ENCODE measurements at places on chromosomes 12 and 14.
A peak's percentile ranks its signal among the peaks of the same experiment; 100 is the strongest.

GRCh38 chr14:73428353-73428824 lies 30.0 kb downstream of the NUMB start:
- DNase-seq, result no peak

DNA sequence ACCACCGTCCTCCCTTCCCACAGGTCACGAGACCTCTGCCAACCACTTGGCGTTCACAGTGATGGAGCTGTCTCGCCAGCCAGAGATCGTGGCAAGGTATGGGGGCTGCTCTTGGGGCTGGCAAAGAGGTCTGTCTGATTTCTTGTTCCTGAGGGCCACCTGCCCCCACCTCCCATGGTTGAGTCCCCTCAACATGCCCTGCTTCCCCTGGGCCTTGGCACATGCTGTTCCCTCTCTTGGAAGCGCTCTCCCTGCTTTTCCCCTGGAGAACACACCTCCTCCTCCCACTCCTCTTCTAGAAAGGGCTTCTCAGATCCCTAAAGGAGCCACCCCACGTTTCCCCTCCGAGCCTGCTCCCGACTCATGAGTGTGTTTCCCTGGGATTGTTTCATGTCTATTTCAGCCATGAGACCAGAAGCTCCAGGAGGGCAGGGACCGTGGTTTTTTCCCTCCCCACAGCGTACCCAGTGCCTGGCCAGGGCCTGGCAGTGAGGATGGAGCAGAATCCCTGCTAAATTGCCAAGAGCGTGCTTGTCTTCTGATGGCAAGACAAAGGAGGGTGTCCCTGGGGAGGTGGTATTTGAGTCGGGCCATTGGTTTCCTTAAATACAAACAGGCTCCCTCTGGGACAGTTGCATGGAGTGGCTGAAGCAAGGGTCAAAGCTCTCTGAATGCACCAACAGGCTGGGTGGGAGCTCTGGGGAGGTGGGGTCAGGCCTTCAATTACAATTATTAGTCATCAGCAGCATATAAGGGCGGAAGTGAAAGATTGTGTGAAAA lies 34.1 kb downstream of the CYP46A1 start:
- peak; percentile 3 for DNase-seq

DNA sequence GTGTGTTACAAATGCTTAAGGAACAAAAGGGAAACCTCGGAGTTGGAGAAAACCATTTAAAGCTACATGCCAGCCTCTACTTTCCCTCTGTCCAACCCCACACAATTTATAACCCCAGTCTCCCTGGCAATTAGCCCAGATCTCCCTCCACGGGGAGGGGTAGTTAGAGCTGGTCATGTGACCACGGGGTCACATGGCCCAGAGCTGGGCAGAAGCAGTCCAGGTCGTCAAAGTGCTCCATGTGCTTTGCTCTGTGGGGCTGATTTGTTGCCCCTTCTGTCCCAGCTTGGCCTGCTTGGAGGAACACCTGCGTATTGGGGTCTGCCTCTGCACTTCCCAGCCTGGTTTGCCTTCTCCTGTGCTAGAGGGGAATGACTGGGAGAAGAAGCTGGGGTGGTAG lies 219.1 kb downstream of the RBM19 start:
- DNase-seq, result no peak

DNA sequence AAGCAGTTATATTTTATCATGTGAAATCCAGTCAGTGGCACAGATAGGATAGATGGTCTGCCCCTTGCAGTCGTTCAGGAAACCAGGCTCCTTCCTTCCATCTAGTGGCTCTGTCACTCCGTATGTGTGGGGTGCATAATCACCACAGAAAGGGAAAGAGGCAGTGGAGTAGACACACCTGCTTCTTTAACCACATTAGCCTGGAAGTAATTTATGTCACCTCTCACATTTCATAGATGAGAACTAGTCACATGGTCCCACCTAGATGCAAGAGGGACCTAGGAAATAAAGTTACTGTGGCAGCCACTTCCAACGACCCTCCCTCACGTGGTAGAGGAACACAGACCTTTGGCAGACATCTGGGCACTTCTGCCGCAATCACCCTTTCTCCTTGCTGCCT lies 14.2 kb upstream of the RNU6-8 start:
- DNase-seq, result no peak

- DNase-seq, result no peak
These were observed 14.5 kb downstream of the R3HDM2 start for GRCh38 chr12:57416039-57416996.

- DNase-seq, result no peak
These were observed 55.3 kb downstream of the TNFAIP2 start for GRCh38 chr14:103178521-103178920.

GRCh38 chr12:50828886-50829285 lies 13.8 kb upstream of the TMPRSS12 start:
- no peak for DNase-seq

DNA sequence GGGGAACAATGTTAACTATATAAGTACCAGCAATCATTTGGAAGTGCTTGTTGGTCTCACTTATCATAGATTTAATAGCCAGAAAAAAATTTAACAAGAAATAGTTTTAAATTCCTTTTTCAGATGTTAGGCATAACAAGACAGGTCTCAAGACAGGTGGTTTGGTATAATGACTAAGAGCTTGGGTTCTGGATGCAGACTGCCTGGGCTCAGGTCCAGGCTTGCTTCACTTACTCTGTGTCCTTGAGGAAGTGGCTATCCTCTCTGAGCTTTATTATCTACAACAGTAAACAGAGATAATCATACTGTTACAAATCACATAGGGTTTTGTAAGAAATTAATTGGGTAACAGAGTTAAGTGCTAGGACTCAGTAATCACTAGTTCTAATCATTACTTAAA lies 338.0 kb upstream of the FLRT2 start:
- DNase-seq, result no peak

DNA sequence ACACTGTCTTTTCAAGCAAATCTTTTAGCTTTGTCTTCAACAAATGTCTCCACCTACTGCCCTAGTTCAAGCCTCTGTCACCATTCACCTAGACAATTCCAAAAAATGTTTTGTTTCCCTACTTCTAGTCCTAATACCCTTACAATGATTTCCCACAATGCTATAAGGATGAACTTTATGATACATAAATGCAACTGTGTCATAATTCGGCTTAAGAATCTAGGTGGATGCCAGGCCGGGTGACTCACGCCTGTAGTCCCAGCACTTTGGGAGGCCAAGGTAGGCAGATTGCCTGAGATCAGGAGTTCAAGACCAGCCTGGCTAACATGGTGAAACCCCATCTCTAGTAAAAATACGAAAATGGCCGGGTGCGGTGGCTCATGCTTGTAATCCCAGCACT lies 20.7 kb upstream of the CREBL2 start:
- DNase-seq, result no peak

DNA sequence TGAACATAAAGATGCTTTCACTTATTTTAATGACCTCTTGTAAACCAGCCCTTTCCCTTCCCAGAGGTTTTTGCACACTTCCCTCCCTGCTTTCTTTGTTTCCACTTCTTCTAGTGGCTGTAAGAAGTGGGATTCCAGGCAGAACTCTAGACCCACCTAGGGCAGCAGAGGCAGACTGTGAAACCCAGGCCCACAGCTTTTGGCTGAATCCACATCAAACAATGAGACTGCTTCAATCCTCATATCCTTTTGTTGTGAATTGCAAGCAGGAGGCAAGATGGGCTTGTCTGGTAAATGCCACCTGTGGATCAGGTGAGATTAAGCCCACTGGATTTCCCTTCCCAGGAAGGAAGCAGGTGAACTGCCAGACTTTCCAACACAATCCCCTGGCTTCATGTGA lies 12.8 kb downstream of the CCDC177 start:
- DNase-seq, result no peak

DNA sequence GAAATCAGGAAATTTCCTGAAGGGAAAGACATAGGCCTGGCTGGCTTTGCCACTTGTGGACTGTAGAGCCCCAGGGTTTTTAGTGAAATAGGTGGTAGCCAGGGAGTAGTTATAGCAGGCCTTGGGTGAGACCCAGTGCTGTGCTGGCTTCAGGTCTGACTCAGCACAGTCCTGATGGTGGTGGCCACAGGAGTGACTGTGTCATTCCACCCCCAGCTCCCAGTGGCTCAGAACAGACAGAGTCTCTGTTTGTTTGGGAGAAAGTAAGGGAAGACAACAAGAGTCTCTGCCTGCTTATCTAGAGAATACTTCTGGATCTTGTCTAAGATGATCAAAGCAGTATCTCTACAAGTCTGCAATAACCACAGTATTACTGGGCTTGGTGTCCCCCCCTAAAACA lies 27.5 kb upstream of the OR6J1 start:
- DNase-seq, result no peak

DNA sequence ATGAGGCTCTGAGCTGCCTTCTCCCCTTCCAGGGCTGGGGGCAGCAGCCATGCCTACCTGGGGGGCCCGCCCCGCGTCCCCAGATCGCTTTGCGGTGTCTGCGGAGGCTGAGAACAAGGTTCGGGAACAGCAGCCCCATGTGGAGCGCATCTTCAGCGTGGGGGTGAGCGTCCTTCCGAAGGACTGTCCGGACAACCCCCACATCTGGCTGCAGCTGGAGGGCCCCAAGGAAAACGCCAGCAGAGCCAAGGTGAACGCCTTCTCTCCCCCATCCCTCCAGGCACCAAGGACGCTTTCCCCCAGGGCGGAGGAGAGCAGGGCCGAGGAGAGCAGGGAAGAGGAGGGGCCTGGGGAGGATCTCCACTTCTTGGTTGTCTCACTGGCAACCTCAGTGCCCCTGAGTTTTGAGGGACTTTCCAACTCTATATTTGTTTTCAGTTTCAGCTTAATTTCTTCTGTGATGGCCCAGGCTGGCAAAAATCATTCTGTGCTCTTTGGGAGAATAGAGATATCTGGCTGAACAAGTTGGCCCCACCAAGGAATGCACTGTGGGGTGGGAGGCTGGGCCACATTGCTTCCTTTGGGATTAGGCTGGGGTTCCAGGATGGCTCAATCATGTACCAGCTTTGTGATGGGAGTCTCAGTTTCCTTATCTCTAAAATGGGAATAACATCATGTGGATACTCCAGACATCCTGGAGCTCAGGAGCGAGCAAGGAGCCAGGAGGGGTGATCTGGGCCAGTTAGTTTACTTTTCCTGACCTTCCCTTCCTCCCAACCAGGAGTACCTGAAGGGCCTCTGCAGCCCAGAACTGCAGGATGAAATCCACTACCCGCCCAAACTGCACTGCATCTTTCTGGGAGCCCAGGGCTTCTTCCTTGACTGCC lies 1.2 kb downstream of the KHNYN start:
- peak; percentile 39 for DNase-seq

- DNase-seq, result peak; percentile 64
These were observed at the start of gene ZBTB42 for GRCh38 chr14:104800771-104801519. Gene ZBTB42 (plus strand): TSS chr14:104801101. CDS start chr14:104801198, 97 bp downstream.

- DNase-seq, result no peak
These were observed 16.4 kb upstream of the NUDT4 start for GRCh38 chr12:93361151-93361919.

- no peak for DNase-seq
These were observed 31.1 kb downstream of the BAZ2A start for GRCh38 chr12:56599041-56599440.

- no peak for DNase-seq
These were observed 238.5 kb upstream of the NAV3 start for GRCh38 chr12:77591959-77592743.

DNA sequence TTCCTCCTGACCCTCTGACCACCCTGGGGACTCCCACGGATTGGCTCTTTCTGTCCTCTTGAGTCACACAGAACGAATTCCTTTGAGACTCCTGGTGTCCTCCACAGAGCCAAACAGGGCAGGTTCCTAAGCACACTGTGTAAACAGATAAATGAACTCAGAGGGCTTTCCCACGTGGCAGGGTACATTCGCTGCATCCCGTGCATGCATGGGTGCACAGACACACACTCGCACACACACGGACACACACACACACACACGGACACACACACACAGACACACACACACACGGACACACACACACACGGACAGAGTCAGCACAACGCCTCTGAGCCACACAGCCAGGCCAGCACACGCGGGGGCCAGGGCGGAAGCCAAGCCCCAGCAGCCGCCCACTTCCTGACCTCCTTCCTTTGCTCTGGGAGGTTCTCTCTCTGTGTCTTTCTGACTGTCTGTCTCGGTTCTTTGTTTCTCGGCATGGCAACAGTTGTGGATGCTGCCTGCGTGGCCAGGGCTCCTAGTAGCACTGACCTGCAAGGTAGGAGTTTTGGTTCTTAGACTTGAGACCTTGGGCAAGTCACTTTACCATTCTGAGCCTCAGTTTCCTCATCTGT lies 706 bp downstream of the CRACR2A start:
- DNase-seq, result peak; percentile 27

- no peak for DNase-seq
These were observed 23.6 kb downstream of the ZBTB42 start for GRCh38 chr14:104824353-104824997.

DNA sequence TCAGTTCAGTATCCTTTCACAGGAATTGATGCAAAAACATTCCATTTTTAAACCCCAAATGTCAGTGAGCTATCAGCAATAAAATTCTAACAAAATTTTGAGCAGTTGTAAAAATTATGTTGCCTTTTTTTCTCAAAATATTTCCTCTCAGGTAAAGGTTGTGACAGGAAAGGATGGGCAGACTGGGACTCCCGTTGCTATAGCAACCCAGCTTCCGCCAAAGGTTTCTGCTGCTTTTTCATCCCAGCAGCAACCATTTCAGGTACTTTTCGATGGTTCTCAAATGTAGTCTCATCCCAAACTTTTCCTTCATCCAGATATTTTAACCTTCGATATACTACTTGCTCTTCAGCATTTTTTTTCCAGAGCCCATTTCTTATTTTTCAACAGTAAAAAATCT lies 13.6 kb downstream of the EP400 start:
- no peak for DNase-seq

DNA sequence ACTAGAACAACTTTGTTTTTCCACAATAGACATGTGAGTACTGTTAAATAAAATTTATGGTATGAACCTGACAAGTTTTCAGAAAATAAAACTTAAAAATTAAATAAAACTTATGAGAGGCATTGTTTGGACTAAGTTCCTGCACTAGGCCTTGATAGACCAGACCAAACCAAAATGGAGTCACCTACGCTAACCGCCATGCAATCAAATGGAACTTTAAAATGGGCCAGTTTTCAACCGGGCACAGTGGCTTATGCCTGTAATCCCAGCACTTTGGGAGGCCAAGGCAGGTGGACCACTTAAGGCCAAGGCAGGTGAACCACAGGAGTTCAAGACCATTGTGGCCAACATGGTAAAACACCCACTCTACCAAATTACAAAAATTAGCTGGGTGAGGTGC lies 5.1 kb upstream of the RFC5 start:
- DNase-seq, result no peak

DNA sequence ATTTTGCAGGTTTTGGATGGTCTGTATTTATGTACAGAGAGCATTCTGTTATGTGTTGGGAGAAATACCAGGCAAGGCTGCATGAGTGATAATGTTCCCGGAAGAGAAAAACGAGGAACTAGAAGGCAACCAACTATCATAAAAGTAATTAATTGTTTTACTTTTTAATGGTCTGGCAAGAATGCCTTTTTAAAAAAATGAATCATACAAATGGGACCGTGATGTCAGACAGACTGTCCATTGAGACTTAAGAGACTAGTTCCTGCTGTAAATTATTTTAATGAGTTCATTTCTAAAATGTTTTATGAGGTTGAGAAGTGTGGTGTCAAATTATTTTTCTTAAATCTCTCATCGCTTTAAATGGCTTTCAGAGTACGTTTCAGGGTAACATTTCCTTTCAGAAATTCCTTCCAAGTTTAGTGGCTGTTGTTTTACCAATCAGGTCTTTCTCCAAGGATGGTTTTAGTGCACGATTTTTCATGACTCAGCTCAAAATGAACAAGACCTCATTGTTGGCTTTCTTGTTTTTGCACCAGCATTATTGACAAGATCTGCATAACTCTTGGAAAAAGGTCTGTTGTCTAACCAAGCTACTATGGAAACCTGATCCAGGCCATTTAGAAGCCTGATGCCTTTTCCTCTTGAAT lies 86.1 kb upstream of the ARHGAP5 start:
- DNase-seq, result no peak

GRCh38 chr14:102499401-102500157 lies 10.0 kb downstream of the ANKRD9 start:
- DNase-seq, result no peak

Data from activated CD4-positive, alpha-beta T cell treated with anti-CD3 and anti-CD28 coated beads for 1 hour (primary cell).